ENCODE measurements at places on chromosomes 5 and 9.

GRCh38 chr5:469752-470483 is 26.9 kb downstream of the EXOC3 start:
- no peak for DNase-seq

DNA sequence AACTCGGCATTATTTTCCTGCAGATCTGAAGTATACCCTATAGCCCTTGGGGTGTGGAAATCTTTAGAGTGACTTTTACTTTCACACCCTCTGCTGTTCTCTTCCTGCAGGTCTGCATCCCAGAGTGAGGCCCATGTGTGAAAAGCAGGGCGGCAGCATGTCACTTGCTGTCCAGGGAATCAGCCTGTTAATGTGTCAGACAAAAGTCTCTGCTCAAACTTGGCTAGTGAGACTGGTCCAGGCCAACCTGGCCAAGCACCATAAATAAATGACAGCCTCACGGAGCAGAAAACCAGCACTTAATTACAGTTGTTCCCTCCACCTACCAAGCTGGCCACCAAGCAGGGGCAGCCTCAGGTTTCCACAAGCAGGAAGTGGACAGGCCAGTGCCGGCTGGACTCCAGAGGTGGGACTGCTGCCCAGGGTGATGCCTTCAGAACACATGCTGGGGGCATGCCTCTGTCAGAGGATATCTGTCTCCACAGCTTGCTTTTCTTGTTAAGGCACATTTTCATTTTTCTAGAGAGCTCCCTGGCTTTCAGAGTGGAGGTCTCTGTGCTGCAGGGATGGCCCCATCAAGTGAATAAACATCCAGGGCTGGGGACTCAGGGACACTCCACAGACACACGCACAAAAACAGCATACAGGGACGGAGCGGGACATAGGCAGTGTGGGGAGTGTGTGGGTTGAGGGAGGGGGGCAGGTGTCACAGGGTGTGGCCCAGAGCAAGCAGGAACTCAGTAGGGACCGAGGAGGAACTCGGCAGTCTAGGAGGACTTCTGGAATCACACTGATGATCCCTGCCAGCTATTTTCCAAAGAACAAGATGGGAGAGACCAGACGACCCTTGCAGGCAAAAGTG is 243.8 kb upstream of the IRX1 start:
- DNase-seq = no peak

DNA sequence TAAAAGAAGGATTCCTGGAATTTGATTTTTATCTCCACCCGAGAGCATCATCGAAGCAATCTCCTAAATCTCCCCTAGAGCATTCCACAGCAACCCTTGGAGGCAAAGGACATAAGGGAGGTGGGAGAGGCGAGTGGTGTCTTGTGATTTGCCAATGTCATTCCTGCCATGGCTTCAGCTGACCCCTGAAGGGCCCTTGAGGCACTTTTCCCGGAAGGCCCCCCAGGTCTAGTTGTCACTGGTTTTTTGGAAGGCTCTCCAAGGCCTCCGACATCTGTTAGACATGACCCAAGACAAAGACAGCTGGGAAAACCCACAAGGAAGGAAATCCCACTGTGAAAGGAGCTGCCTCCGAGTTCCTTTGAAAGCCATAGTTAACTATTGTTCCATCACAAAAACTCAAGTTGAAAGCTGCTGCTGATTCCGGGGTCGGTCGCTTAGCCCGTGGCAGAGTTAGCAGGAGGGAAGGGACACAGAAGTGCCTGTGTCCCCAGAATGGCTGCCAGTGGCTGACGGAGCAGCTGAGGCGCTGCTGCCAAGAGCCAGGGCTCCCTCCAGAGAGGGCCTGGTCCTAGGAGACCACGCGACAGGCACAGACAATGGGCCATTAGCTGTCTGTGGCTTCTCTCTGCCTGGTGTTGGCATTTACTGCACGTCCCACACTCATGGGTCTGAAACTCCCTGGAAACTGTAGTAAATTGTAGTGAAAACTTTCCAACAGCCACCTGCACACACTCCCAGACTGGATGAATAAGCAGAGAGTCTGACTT is 24.4 kb upstream of the TRIO start:
- no peak for DNase-seq

DNA sequence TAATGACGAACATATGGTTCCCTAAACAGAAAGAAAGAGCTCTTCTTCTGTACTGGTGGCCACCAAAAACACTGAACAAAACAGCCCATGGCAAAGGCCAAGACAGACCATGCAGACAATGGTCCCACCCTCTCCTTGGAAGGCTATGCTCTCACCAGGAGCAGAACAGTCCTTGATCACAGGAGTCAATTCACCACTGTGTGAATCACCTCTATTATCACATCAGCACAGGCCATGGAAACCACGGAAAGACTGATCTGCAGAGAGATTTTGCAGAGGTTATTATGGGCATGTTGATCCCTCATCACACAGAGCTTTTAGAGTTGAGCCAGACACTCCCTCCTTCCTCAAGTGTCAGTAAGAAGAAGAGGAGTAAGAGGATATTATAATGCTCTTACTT is 134.0 kb upstream of the RASEF start:
- no peak for DNase-seq

DNA sequence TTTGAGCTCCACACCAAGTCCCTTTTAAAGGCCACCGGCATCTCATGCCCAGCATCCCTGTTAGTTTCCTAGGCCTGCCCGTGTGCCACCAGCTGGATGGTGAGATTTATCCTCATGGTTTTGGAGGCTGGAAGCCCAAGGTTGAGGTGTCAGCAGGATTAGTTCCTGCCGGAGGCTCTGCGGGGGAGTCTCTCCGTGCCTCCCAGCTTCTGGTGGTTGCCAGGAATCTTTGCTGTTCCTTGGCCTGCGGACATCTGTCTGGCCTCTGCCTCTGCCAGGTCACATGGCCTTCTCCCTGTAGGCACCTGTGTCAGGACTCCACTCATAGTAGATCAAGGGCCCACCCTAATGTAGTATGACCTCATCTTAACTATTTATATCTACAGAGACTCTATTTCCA is 45.4 kb downstream of the JADE2 start:
- no peak for DNase-seq

DNA sequence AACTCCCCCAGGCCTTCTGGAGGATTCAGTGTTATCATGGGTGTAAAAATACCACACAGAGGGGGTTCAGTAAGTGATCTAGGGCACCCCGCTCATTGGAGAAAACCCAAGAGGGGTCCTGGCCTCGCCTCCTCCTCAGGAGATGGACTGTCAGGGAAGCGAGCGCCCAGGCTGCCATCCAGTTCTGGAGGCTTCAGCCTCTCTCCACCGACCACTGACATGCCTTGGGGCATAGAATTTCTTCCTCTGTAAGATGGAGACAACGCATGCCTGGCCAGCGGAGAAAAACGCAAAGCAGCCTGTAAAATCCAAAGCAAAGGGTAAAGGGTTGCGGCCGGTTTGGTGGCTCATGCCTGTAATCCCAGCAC is 165.4 kb downstream of the COL23A1 start:
- DNase-seq = no peak

- DNase-seq = no peak
Measured at GRCh38 chr9:129785866-129786265, 17.1 kb upstream of the TOR1B start.

DNA sequence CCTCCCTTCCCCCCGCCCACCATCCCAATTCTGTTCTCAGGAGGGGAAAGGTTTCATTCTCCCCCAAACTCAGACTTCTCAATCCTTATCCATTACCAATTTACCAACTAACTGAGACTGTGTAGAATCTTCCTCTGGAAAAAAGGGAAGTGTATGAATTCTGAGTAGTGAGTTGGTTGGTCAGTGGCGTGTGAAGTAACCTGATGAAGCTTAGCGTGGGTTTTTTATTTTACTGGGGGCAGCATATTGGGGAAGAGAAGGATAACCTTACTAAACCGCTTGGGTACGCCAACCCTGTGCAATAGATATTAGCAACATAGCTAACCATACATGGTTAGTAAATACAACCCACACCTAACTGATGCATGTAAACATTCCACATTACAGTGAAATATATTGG is 1.1 kb upstream of the DNAJC21 start:
- DNase-seq = no peak

GRCh38 chr9:73613092-73613701 is 461.5 kb downstream of the ANXA1 start:
- no peak for DNase-seq

DNA sequence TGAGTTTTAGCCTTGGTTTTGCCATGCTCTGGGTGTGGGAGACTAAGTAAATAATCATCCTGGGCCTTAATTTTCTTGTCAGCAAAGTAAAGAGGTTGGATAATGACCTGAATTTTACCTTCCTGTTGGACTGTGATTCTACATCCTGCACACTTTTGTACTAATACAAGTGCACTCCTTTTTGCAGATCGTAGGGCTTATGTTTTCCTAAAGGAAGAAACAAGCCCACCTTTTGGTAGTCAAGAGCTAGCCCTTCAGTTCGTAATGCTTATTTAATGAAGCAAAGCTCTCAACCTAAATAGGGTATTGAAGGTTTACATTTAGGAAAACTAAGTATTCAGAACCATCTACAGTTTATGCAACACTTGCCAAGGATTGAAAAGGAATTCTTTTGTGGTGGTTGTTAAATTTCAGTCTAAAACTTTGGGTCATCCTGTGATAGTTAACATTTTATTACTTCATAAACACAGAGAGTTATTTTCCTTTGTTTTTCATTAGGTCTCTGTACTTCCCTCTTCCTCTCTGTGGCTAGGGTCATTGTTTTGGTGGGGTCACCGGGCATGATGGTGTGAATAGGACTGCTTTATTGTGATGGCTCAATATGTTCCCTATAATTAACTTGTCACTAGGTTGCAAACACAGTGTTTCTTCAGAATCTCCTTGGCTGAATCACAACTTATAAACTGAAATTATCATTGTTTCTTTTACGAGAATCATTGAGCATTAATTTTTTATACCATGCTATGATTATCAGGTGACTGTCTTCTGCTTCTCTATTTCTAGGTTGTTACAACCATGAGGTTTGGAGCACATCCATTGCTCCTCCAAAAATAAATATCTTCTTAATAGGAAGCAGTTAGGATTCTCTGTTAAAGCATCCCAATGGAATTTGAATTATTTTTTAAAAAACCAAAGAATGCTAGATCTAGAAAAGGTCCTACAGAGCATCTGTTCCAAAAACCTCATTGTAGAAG is 28.5 kb downstream of the SPINK5 start:
- no peak for DNase-seq

DNA sequence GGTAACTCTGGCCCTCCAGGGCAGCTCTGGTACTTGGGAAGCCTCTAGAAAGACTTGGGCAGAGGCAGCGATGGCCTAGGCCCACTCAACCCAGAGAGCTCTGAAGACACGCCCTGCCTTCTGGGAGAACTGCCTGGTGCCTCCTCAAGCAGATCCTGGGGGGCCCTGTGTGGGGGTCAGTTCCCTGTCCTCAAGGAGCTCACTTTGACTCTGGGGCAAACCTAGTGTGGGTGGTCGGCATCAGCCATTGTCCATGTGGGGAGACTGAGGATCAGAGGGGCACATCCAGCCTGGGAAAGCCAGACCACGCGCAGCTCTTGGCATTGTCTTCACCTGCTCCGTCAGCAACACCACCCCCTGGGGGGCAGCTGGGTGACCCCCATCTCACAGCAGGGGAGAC is 28.0 kb downstream of the ABO start:
- no peak for DNase-seq

- DNase-seq = no peak
Measured at GRCh38 chr9:115126404-115126803, 8.4 kb upstream of the TNC start.

GRCh38 chr5:17087035-17087434 is 130.4 kb upstream of the BASP1 start:
- DNase-seq = no peak

- DNase-seq = no peak
Measured at GRCh38 chr5:36885566-36886485, 9.3 kb downstream of the NIPBL start.

DNA sequence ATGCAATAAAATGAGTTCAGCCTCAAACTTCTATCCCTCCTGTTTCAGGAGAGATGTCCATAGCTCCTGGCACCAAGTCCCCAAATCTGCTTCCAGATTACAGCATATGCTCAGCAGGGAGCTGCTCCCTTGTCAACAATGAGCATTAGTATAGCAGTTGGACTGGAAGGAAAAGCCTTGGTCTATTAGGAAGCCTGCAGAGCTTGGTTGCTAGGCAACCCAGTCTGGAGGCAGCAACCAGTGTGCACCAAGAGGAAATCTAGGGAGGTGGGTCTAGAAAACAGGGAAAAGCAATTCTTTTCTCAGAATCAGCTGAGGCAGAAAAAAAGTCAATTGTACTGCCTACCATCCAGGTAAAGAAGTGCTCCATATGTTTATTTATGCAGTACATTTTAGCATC is 229.5 kb upstream of the NMUR2 start:
- DNase-seq = no peak

GRCh38 chr5:159783726-159784247 is 132.5 kb upstream of the ADRA1B start:
- no peak for DNase-seq

DNA sequence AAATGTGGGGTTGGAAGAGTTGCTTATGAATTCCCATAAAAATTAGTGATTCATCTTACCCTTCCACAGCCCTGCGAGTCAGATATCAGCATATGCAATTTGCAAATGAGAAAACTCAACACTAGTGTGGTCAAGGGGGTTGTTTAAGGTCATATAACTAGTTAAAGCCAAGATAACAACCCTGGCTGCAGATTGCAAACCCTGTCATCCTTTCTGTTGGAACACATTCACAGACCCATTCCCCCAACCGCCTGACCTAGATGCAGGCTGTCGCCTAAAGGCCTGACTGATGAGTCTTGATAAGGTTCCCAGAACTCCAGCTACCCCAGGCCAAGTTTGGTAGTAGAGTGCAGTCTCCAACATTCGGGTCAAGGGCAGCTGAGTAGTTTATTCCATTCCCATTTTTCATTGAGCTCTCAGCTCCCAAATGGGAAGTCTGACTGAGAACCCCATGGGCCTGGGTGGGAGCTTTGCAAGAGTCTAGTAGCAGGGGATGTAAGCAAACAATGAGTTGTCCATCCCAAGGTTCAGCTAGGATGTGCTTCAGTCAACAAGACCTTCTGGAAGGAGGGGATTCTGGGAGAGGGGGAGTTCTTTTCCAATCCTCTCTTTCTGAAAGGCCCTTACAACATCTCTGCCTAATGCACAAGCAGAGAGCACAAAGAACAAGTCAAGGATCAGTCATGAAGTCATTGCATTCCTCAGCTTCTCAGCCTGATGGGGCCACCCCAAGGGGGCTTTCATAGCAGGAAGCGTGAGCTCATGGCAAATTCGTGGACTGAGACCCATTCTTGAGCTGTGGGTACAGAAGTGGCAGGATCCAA is 40.3 kb downstream of the ADAM19 start:
- DNase-seq = no peak

- no peak for DNase-seq
Measured at GRCh38 chr9:76359365-76359764, 34.9 kb downstream of the RFK start.

- no peak for DNase-seq
Measured at GRCh38 chr5:17732351-17732923, 98.2 kb downstream of the TAF11L14 start.

- DNase-seq = no peak
Measured at GRCh38 chr5:166671811-166672210, 1619.6 kb upstream of the WWC1 start.

DNA sequence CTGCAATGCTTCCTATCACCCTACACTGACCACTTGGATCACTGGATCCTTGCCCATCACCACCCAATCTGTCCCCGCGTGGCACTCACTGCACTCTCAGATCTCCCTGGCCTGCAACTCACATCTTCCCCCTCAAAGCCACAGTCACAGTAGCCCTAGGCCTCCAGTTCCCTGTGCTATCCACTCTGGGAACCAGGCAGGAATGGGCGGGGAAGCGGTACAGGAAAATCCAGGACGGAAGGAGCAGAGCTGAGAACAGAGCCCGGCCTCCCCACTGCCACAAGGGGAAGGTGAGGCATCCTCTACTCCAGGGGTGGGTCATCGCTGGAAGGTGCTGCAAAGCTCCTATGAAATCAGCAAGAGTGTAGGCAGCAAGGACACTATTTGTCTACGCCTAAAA is 102.6 kb downstream of the ESM1 start:
- DNase-seq = no peak
